Kidney epithelial cell (primary cell): ENCODE measurements at places on chromosomes 7 and 10. TPM values are rescaled to one million over a fixed set of nuclear protein-coding genes. Genes with fewer than 3 reads are reported as not detected.

DNA sequence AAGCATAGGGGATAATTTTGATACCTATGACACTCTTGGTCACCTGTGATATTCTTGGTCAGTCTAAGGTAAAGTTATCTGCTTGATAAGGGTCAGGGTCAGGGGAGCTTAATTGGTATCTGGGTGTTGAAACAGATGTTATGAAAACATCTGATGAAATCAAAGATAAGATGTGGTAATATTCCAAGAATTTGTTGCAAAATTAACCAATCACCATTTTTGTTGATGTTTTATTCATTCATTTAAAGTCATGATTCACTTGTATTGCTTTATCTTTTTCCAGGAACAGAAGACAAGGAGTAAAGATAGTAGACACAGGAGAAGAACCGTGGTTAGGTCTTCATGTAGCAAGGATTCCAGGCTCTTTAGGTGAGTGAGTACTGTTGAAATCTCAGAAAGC lies 103.1 kb downstream of the SEMA3C start:
- no peak for DNase-seq

DNA sequence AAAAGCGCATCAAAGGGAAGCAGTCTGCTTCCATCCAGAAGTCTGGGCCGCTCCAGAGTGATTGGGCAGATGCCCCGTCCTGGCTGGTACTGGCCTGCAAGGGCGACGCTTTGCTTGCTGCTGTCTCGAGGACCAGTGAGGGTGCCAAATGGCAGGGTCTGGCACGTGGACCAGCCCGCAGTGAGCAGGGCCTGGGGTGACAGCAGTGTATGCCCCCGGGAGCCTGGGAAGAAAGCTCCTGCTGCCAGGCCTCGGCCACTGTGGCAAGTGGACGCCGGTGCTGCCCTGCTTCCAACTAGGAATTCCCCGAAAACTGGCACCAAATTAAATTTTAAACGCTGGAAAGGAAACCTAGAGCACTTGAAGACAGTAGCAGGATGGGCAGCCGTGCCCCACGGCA lies 357.0 kb upstream of the MKI67 start:
- no peak for DNase-seq

DNA sequence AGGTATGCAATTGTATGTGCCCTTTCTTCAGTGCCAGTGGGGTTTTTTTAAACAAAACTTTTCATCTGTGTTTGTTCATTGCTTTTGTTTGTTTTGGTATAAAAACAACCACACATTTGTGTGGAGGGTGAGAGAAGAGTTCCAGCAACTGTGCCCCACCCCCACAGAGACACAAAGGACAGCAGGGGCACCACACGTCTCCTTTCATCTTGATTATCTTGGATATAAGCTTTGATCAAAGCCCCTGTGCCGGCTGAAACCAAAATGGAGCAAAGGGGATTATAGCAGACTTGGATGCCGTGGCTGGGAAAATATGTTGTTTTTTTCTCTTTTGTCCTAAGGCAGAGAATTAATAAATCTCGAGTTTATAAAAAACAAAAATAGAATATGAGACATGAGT lies 111.8 kb upstream of the RSU1 start:
- no peak for DNase-seq

The FAM180A gene
- not detected in 2 replicates for total RNA-seq

The NACAD gene
- total RNA-seq: 4.9 and 6.9 TPM in 2 replicates
